ENCODE measurements at places on chromosomes 6 and 20.

GRCh38 chr20:60585651-60586050 is 627.4 kb downstream of the CDH26 start:
- DNase-seq = no peak

- no peak for DNase-seq
Observed at GRCh38 chr20:16243470-16243869, 329.8 kb downstream of the KIF16B start.

DNA sequence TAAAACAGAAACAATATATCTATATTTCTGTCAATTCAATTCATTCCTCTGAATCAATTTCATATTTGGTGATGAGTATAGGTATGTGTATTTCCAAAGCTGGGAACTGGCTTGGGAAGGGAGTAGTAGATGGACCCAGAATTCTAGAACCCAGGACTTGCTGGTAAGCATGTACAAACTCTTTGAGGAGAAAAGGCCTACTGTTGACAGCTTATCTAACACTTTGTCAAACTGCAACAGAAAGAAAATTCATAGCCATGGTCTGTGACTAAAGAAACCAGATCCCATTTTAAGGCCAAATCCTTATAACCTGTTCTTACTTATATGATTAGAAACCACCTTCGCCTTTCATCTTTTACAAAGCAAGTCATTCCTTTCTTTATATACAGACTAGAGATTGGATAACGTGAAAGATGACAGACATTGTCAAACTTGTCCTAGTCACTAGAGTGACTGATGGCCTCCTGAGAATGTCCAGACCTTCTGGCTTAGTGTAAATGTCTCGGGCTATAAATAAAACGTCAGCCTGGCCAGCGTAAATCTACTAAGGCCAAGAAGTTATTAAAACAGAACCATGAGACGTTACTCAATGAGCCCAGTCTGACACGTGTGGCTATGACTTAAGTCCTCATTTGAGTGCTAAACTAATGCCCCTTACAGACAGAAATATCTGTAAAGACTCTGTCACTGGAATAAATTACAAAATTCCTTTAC is 152.3 kb downstream of the ALDH8A1 start:
- no peak for DNase-seq

- no peak for DNase-seq
Observed at GRCh38 chr20:55353206-55353605, 652.1 kb downstream of the CBLN4 start.

DNA sequence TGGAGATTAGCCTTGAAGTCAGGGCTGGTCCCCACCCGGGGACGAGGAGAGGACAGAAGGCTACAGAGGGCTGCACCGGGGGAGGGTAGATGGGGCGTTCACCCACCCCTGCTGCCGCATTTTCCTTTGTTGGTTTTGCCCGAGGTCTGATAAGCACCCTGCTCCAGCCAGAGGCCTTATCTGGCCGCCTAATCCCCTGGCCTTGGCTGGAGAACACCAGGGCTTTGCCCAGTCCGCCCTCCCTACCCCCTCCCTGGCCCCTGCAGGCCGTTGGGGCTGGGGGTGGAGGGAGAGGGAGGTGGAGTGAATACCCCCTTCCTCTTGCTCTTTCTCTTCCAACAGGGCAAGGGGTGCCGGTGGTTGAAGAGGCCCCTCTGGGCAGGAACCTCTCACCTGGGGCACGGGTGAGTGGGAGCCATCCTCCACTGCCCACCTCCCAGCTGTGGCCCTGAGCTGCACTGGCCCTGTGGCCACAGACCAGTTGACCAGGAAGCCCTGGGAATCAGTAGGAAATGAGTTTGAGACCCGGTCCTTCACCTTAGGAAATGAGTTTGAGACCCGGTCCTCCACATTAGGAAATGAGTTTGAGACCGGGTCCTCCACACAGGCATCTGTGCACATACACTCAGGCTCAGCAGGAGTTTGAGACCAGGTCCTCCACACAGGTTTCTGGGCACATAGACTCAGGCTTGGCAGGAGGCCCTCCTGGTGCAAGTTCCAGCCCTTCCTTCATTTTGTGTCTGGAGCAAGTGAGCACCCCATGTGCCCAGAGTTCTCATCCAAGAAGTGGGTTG is 12.0 kb upstream of the GATA5 start:
- DNase-seq = no peak

DNA sequence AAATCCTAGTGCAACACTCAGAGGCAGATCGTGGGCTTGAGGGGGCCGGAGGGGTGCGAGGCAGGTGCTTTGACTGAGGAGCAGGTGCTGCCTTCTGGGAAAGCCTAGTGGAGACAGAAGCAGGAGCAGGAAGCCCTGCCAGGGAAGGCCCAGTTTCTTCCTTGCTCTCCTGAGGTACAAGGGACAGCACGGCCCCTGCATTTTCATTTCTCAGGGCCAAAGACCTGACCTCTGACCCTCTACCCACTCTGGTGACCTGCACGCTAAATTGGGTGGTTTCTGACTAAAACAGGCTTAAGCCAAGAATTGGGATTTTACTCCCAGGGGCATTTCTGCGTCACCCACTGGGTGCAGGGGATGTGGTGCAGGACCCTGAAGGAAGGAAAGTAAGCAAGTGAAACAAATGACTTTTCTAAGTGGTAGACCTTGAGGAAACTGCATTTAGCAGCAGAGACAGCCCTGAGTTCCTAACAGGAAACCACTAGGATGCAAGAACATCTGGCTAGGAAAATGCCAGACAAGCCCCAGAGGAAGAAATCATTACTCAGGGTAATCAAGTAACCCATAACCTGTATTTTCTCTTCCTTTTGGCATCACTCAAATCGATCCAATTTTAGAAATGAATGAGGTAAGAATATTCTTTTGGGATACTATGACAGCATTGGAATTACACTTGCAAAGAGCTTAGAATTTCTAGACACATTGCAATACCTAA is 141.7 kb downstream of the CD164 start:
- DNase-seq = no peak

DNA sequence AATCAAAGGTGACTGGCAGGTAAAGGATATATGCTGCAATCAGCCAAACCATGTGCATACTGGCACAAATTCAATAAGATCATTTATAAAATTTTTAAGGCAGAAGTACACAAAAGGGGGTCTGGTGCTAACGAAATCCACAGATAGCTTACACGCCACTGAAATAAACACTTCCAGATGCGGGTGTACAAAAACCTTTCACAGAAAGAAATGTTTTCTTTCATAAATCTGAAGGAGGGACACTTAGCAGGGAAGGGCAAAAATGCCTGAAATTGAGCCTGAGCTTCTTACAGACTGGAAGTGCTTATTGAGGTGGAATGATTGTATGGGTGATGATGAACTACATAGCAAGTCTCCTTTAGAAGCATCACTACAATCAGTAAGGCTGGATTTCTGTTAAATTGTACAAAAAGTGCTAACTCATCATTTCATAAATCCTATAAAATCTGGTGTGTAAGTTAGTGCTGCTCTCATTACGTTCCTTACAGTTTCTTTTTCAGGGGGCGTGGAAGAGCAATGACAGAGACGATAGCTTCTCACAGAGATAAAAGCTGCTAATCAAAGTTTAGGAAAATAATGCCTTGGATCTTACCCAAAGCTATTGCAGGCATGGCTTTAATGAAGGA is 409.3 kb upstream of the RUNX2 start:
- no peak for DNase-seq

DNA sequence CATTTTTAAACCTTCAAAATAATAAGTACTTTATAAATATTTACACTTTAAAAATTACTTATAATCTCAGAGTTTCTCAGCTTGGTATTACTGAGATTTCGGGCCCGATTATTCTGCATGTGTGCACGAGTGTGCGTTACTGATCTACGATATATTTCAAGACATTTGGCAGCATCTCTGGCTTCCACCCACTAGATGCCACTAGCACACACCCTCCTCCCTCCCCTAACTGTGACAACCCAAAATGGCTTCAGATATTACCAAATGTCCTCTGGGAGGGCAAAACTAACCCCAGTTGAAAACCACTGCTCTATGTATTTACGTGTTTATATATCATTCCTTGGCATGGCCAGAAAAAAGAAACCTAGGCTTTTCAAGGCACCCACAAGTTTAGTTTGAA is 95.9 kb downstream of the FYN start:
- no peak for DNase-seq

DNA sequence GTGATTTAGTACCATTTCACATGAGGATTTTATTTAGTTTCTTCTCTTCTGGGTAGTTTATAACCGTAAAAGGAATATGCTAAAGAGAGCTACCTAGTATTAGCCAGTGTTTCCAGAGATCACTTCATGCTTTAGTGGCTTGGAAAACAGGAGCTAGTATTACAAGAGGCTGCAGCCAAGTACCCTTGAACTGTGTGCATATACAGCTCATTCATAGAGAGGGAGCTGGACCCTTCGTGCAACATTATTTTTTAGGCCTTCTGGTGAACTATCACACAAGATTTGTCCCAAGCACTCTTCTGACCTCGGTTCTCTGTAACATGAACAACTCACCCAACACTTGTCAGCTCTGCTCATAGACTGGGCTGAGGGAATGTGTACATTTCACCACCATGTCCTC is 74.9 kb upstream of the RIN2 start:
- DNase-seq = no peak

DNA sequence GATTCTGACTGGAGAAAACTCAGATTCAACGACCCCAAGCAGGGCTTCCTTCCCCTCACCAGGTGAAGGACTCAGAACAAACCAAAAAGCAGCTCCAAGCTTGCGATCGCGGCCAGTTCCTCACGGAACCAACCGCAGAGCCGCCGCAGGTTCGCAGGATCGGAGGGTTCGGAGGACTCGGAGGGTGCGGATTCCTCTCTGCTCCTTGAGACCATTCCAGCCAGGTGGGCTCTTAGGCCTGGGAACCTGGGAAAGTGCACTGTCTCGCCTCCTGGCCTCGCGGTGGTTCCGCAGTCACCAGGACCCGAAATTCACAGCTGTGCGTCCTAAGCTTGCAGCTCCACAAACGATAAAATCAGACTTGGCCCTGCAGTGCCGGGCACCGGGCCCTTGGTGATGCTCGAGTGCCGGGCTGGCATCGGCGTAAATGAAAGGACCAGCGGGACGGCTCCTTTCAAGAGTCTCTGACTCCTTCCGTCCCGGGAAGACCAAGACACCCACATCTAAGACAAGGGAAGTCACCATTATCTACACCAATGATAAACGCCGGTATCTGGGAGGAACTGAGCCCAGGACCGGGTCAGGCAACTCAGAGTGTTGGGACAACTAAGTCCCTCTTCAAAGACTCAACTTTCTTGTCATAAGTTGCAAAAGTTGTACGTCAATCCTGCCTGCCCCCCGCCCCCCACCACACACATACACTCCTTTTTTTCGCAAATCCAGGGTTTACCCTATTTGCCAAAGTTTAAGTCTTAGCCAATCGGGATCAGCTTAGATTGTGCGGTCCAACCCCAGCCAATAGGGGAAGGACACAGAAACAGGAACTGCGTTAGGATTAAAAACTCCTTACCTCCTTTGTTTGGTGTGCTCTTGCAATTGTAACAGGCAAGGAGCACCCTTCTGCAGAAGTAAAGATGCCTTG is 69.8 kb upstream of the PRSS16 start:
- peak; percentile 53 for DNase-seq
